ENCODE measurements at places on chromosomes 6 and 20.

- DNase-seq: no peak
Observed at GRCh38 chr6:108442770-108443520, 117.8 kb upstream of the FOXO3 start.

DNA sequence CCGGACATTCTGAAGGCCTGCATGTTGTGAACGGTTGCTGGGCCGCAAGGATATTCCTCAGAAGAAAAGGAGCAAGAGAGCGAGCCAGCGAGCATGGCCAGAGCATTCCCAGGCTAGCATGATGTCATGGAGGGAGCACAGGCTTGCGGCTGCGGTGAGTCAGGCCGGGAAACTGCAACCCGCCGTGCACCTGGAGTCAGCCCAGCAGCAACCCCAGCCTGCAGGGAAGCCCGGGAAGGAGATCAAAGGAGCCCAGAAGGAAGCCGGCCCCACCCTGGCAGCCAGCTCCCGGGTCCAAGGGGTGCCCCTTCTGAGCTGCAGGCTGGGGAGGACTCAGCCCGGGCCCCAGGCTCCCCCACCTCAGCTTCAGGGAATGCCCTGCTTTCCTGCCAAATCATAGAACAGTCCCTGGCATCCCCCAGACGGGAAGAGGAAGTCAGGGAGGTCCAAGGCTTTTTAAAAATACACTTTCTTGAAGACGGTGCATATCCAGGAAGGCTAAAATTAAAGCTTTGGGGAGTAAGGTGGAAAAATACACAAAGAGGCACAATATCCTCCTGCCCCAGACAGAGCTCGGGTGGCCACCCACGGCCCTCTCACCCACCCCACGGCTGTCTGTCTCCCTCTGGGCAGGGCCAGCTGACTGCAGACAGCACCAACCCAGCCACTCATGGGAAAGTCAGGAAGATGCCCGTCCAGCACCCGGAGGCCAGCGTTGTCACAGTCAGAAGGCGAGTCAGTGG, 53.7 kb downstream of the BMP7 start:
- peak; percentile 36 for DNase-seq

DNA sequence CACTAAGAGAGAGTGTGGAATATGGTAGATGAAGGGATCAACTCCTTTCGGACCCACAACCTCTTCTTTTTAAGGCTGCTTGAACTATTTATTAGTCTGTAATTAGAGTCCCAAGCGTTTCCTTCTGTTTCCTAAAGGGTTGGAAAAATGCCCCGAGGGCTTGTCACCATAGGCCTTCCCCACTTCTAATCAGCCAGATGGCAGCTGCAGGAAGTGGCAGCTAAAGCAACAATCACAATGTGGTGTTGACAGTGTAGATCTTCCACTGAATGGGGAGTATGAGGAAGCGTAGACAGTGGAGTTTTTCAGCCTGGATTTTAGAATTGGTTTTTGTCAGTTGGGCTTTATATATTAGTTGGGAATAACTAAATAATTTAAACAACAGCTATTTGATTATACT, 40.6 kb downstream of the SLC35D3 start:
- DNase-seq: peak; percentile 33

DNA sequence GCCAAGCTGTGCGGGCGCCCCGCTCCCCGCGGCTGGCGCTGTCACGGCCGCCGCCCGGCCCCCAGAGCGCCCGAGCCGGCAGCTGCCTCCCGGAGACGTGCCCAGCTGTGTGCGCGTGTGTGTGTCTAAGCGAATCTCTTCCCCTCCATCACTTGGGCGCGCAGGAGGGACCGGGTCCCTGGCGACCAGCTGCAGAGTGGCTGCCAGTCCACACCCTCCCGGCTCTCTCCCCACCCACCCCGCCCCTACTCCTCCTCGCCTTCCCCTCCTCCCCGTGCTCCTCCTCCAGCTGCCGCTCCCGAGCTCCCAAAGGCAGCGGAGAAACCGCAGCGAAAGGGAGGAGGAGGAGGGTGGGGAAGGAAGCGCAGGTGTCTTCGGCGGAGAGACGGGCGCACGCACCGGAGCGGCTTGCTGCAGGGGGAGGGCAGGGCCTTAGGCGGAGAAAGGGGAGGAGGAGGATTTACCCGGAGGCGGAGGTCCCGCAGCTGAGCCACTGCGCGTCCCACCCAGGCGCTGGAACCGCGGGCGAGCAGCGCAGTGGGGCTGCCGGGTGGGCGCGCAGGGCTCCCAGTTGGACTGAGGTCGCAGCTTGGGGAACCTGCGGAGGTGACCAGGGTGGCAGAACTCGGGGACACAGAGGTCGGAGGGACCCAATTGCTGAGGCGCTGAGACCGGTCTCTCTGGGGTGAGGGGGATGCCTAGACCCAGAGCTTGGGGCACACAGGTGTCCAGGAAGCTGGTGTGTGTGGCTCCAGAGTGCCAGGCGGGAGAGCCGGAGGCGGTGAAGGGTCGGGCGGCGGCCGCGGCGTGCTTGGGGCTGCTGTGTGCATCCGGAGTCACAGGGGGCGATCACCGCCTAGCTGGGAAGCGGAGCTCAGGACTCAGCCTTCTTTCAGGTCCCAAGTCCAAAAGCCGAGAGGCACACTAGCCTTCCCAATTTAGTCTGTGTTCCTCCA, at the start of gene HS3ST5:
TSS of gene HS3ST5 (minus strand) at position 198 of the 956 bp plus-strand sequence. CDS start 280,178 bp downstream, outside the sequence.
- DNase-seq: peak; percentile 63

DNA sequence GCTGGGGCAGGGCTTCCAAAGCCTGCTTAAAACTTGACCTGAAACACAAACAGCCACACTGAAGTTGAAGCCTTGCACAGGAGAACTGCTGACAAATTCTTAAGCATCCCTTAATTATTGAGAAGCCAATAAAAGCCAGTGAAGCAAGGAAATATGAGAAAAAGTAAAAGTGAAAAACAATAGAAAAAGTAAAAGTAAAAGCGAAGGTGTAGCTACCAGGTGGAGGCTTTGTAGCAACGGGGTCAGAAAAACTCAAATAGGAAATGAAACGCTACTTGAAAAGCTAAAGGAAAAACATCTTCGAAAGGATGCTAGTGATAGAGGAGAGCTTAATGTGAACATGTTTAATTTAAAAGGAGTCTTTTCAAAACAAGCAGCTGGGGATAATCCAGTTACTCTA, 97.4 kb downstream of the IRF4 start:
- DNase-seq: no peak

- DNase-seq: no peak
Observed at GRCh38 chr6:138682704-138683527, 90.7 kb upstream of the CCDC28A start.
